ENCODE measurements at places on chromosomes 4 and X.

DNA sequence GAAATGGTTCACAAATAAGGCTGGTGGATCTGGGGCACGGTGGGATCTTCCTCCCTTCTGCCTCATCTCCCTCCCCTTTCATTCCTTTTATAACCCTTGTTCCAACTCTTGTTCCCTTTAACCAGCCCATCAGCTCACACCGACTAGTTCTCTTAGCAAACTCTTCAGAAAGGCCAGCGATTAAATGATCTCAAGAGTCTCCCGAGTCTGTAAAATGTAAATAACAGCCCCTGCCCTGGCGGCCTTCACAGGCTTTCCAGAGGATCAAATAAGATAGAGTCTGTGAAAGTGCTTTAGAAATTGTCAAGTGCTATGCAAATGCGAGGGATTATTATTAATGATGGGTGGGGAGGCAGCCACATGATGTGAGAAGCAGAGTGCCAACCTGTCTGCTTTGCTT lies 27.1 kb downstream of the TSC22D3 start:
- no peak for DNase-seq

GRCh38 chrX:140503714-140504351 lies 1.0 kb downstream of the SOX3 start:
- no peak for DNase-seq

- DNase-seq = no peak
These were observed 29.1 kb upstream of the MMAA start for GRCh38 chr4:145589916-145590702.

DNA sequence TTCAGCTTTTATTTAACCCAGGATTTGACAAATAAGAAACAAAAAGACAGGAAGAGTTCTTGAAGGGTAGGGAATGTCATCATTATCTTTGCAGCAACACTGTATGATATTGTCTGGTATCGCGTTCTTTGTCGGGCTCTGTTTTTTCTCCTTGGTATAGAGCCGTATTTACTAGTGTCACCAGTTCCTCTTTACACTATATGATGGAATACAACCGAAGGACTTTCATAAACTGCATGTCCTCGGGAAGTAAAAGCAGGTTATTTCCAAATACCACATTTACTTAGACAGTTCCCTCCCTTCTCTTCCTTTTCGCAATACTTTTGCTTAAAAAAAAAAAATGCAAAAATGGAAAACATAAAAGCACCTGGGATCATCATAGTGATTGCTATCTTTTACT lies 96.6 kb upstream of the IL13RA1 start:
- no peak for DNase-seq

DNA sequence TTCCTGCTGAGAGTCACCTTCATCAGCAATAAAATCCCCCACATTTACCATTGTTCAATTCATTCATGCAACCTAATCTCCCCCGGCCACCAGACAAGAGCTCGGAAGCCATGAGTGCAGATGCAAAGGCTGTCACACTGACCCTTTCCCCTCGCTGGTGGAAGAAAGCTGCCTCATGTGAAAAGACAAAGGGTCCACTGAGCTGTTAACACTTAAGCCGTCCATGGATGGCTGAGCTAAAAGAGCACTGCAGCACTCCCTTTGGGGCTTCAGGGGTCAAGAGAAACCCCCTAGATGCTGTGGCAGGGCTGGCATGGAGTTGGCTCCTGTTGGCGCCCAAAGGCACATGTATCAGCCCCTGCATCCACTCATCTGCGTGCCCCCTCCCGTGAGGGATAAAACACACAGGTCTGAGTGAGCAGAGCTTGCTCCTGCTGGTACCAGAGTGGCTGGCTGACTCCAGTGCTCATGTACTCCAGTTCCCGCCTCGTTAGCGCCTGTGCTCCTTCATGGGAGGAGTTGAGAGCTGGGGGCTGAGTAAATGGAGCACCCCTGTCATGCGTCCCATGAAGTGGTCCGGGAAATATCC lies 216.5 kb downstream of the PDHA2 start:
- DNase-seq = no peak

DNA sequence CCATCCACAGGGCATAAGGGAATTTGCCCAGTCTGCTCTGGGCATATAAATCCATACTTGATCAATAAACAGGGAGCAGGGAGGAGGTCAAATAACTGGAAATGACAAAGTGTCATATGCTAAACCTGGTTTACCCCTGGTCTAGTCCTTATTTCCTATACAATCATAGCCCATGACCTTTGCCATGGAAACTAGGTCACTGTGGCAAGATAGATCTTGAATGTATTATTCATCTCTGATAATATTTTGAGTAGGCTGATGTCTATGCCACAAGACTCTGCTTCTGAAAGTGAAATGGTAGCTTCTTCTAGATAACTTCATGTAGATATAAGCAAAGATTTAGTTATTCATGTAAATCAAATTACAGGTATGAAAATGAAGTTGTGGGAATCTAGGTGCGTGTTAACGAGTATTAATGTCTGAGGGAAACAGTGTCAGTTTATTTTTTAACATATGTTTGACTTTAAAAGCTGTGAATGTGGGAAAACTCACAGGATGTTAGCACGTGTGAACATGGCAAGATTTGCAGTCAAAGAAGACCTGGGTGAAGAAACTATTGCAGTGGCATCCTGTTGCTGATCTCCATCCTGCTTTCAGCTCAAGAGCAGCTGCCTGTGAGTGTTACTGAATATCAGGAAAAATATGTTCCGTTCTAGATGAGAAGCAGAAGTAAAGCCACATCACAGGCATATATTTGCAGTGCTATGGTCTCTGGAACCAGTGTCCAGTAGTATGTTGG lies 81.8 kb upstream of the NDP start:
- DNase-seq = no peak

- DNase-seq = no peak
These were observed 68.7 kb upstream of the DCLK2 start for GRCh38 chr4:150009533-150009932.
